ENCODE measurements at places on chromosomes 3 and 15.

GRCh38 chr3:24951180-24951579 lies 456.5 kb upstream of the THRB start:
- no peak for DNase-seq

DNA sequence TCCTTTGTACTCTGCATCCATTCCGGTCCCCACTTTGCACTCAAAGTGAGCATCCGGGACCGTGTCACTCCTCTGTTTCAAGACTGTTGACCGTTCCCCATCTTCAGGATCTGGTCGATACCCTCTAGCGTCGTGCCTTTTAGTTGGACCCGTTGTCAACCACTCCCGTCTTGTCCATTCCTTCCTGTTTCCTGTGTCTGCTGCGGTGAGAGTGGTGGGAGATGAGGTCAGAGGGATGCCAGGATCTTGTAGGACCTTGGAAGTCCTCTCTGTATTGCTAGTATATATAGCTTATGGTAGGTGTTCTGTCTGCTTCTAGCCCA lies 624 bp downstream of the BRK1 start:
- DNase-seq = no peak

GRCh38 chr3:177887475-177887874 lies 648.8 kb upstream of the KCNMB2 start:
- no peak for DNase-seq

GRCh38 chr3:149575213-149575960 lies 82.4 kb downstream of the WWTR1 start:
- DNase-seq = no peak

- peak; percentile 12 for DNase-seq
These were observed 564 bp upstream of the PIGZ start for GRCh38 chr3:196969134-196969659.

DNA sequence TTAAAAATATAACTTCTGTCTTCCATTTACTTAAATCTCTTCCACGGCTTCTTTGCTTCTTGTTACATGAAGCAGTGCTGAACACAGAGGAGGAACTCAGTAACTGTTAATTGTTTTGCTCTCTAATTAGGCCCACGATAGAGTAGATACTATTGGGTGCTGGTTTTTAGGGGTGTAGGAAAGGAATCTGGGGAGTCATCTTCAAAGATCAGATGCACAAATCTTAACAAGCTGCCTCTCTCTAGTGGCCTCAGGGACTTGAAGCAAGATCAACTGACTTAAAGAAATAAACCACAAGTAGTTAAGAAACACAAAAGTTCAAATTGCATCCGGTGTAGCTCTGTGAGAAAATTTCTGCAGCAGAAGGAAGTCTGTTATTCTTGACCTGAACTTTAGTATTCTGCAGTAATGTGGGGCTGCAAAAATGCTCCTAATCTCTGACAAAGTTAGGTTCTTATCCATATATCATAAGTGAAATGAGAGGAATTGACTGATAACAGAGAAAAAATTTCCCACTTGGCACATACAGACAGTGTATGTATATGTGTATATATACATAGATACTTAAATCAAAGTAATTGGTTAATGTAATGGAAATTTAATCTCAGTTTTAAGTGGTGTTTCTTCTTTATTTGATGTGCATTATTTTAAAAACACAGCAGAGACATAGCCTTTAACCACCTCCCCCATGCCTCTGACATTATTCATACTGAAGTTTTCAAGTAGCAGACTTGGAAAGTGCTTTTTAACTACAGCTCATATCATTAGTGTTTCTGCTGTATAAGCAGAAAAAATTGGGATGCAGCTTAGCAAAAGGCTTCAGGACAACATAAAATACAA lies 51.8 kb downstream of the CHST2 start:
- DNase-seq = no peak
